ENCODE measurements at places on chromosomes 16 and 17.
A peak's percentile ranks its signal among the peaks of the same experiment; 100 is the strongest.

GRCh38 chr17:72465191-72466024 is 344.6 kb downstream of the SOX9 start:
- DNase-seq = no peak

DNA sequence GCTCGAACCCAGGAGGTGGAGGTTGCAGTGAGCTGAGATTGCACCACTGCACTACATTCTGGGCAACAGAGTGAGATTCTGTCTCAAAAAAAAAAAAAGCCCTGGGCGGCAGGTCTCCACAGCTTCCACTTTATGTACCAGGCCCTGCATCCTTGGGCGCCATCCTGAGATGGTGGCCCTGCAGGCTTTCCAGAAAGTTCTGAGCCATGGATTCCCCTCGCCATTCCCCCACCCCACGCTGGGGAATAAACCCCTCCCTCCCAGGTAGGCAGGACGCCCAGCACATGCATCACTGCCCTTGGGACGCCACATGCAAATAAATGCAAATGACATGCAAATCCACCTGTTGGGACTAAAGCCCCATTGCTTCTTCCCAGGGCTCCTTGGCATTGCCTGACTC is 13.8 kb upstream of the ZNF469 start:
- DNase-seq = no peak

DNA sequence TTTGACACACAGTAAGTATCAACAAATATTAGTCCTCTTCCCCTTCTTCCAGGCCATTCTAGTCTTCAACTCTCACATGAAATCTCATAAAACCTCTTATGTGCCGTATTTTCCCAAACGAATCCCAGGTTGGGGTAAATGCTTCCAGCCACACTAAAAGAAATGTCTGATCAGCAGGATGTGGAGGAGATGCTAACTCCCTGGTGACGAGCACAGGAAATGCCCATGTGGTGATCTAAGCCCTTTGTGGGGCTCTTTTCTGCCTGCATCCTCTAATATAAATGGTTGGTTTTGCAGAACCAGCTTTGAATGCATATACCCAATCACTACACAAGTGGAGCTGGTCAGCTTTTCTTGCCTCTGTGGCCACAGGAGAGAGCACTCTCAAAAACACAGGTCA is 498.2 kb upstream of the ERCC4 start:
- DNase-seq = no peak

DNA sequence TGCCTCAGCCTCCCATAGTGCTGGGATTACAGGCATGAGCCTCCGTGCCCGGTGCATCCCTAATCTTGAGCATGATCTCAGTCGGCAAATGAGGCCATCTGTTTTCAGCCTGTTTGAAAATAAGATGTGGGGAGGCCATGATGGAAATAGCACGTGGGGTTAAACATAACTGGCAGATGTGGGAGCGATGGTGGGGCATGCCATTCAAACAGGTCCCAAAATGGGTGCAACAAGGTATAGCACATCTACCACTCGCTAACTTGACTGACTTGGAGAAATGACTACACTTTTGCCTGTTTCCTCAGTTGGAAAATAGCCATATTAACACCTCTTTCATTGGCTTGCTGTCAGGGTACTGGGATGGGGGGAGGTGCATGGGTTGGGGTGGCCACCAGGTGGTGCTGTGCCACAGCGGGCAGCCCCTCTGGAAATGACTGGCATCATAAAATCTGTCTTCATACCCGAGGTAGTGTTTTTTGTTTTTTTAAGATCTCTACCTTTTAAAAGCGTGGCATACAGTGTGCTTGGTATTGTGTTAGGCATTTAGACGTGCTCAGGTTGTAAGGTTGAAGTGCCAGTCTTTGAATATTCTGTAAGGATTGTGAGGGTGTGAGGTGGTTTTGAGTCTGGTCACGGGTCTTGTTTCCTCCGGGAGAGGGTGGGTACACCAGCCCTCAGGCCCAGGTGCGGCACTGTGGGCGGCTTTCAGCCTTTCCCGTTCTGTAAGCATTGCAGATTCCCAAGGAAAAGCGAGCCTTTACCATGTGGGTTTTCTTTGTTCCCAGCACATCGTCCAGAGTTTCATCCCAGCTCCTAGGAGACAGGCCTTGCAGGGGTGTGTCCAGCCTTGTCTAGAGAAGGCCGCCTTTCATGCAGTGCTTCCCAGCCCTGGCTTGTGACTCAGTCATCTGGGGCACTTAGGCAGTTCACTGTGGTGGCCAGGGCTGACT is 2.9 kb upstream of the TTYH2 start:
- DNase-seq = peak; percentile 82

- DNase-seq = peak; percentile 86
Observed at GRCh38 chr17:40516581-40517285, 15.3 kb upstream of the TNS4 start.

GRCh38 chr17:48043176-48043575 is 5.0 kb upstream of the NFE2L1 start:
- DNase-seq = no peak

DNA sequence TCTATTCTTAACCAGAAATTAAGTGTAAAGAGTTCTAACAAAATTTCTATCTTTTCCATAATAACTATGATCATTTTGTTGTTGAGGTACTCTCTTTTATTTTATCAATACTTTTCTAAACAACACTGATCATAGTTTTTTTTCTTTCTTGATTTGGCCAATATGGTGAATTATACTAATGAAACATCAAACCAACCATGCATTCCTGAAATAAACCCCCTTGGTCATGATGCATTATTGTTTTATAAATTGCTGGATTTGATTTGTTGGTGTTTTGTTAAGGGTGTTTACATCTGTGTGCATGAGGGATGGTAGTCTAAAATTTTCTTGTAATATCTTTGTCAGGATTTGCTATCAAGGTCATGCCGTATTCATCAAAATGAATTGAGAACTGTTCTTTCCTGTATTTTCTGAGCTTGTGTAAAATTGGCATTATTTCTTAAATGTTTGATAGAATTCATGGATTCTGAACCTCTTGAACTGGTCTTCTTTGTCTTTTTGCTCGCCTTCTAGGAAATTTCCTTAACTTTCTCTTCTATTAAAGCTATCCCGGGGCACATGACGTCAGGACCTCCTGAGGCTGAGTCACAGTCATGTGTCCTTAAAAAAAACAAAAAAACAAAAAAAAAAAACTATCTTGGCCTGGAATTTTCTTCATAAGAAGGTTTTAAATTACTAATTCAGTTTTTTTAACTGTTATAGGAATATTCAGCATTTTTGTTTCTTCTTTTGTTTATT is 3.9 kb upstream of the TRIM25 start:
- no peak for DNase-seq

DNA sequence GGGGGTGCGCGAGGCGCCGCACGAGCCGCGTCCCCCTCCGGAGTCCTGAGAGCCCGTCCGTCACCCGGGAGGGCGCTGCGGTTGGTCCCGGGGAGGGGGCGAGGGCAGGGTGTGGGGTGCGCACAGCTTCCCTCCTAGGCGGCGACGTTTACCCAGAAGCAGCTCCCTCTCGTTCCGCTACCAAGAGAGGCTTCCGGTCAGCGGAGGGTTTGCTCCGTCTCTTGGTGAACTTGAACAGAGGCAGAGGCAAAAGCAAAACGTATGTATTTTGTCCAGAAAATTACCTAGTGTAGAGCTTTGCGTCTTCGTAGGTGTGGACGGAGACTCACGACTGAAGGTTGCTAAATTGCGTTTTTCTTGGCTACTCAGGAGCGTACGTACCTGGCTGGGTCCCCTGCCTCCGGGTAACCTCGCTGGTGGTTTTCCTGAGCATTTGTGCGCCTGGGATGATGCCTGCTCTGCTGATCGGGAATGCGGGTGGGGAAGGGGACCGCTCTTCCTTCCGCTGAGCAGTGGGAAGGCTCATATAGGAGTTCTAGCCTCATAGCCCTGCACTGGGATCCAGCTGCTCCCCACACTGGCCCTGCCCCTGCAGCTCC is 833 bp downstream of the WSCD1 start:
- DNase-seq = no peak

- no peak for DNase-seq
Observed at GRCh38 chr16:9053006-9053601, 38.3 kb upstream of the HAPSTR1 start.

GRCh38 chr17:16005636-16006035 is 6.0 kb downstream of the TTC19 start:
- DNase-seq = no peak

GRCh38 chr17:75319904-75320691 is 30.9 kb upstream of the SLC25A19 start:
- no peak for DNase-seq

DNA sequence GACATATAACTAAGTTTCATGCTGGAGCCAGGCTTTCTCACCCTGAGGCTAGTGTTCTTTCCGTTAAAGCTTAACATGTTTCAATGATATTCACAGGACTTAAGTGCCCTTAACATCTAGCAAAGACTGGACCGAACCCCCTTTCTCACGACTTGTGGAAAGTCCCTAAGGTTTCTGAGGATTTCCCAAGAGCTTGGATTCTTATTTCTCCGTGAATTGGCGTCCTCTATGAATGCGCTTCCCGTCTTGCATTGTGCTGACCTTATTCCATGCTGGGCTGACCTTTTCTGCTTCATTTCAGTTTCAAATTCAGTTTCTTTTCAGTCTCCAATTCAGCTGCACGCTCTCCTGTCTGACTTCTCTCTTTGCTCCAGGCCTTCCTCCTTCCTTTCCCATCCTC is 206.4 kb downstream of the HS3ST3A1 start:
- no peak for DNase-seq

DNA sequence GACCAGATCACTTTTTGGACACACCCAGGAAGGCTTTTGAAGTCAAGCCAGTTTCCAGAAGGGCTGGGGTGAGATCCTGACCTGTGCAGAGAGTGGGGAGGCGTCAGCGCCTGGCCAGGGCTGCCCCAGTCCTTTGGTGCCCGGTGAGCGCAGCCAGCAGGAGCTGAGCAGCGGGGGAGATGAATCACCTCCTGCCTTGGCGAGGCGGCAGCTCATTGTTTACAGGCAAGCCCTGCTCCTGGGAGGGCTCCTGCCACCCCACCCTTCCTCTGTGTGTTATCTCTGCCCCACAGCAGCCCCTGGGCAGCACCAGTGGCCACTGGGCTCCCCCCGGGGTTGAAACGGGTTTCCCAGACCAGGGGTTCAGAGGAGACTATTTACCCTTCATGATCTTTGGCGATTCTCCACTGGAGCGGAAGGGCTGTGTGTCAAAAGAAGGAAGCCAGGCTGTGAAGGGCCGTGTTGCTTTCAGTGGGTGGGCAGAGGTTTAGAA is 14.1 kb upstream of the ITGB4 start:
- no peak for DNase-seq

DNA sequence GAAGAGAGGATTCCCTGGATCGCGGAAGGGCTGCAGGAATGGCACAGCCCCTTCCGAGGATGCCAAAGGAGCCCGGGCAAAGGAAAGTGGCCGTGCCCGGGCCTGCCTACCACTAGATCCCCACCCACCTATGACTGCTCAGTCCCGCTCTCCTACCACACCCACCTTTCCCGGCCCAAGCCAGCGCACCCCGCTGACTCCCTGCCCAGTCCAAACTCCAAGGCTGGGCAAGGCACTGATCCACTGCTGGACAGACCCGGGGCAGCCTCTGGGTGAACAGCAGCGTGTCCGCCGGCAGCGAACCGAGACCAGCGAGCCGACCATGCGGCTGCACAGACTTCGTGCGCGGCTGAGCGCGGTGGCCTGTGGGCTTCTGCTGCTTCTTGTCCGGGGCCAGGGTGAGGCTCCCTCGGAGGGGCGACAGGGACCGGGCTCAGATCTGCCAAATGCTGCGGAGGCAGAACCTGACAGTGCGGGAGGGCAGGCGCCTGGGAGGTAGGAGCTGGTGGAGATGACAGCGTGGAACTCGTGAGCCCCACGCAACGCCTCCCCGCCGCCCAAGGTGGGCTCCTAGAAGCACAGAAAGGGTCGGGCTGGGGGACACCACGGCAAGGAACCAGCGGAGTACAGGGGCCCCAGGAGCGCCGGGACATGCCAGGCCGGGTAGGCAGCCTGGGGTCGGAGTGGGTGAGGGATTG is at the start of gene CES2:
CES2 (plus strand) TSS at position 203 of the 698 bp plus-strand sequence; CDS start at position 323, 120 bp downstream.
- DNase-seq = no peak

DNA sequence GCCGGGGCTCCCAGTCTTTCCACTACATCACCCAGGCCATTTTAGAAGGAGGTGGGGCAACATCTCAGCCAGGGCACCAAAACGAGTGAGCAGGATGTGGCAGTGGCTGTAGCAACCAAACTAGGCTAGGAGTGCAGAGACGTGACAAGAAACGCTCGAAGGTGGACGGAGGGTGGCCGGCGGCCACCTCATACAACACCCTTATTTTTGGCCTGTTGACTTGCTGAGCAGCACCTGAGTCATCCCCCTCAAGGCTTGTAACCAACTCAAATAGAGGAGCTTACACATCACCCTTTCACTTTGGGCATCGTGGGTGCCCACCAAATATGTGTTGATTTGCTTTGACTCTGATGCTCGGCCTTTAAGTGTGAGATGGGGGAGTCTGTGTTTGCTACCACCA is 23.7 kb upstream of the SOX9 start:
- no peak for DNase-seq

DNA sequence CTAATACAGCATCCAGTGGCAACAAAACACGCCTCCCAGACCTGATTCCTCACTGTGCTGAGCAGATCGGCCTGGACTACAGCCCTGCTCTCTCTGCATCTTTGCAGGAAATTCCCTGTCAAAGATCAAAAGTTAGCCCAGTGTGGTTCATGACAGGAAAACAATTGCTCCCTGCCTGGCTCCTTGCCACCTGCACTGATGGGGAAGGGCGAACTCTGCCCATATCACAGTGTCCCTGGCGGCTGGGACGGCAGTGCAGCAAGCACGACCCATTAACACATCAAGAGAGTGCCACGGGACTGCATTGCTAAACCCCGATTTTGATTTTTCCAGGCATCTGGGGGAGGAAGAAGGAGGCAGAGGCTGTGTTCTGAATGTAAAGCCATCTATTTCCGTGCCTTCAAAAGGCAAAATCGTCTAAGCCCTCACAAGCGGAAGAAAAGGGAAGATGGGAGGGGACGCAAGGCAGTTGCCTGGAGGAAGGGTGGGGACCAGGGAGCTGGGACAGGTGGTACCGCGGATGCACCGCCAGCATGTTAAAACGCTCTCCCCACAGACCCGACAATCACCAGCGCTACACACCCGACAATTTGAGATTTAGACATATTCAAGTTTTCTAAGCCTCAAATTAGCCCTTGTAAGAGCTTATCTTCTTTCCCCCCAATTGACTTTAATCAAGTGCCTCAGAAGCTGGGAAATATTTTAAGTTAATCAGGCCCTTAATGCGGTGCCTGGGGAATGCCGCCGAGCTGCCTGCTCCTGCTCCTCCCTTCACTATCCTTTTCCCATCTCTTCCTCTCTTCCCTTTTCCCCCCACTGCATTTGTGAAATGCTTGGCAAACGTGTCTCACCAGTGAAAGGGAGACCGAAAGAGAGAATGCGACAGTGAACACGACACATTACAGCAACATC is 238.8 kb upstream of the CDH5 start:
- DNase-seq = no peak

- no peak for DNase-seq
Observed at GRCh38 chr17:79778504-79779083, 646 bp downstream of the CBX2 start.

GRCh38 chr17:43456661-43457361 is 27.0 kb upstream of the DHX8 start:
- no peak for DNase-seq
